ENCODE measurements at places on chromosomes 16 and 17.

- DNase-seq, result no peak
Measured at GRCh38 chr17:35645923-35646322, 58.8 kb downstream of the AP2B1 start.

- no peak for DNase-seq
Measured at GRCh38 chr17:6903326-6903900, 71.9 kb upstream of the TEKT1 start.

DNA sequence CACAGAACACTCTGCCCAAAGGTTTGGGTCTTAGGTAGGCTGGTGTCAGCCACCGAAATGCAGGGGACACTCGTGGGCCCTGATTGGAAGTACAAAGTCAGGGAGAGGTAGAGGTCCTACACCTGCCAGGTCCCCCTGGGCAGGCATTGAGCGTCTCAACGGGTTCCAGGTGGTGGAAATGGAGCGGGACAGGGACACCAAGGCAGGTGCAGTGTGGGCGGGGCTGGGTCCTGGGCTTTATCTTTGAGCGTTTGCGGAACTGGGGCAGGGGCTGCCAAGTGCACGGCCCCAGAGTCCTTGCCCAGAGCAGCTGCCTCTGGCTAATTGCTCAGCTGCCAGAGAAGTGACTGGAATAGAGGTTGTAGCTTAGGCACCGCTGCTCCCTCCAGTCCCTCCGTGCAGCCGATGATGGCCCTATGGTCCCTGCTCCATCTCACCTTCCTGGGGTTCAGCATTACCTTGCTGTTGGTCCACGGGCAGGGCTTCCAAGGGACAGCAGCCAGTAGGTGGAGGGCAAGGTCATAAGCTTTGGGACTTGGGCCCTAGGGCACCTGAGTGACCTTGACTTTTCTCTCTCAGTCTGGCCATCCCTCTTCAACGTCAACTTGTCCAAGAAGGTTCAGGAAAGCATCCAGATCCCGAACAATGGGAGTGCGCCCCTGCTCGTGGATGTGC lies at the start of gene ZACN:
Gene ZACN, plus strand, starts transcription at position 323 of the 675 bp plus-strand sequence. Its CDS starts 83 bp downstream, at position 406.
- DNase-seq, result no peak

- no peak for DNase-seq
Measured at GRCh38 chr17:55986817-55987216, 166.5 kb upstream of the ANKFN1 start.

GRCh38 chr16:17173281-17173680 lies 297.5 kb downstream of the XYLT1 start:
- DNase-seq, result no peak

GRCh38 chr17:12257176-12257575 lies 236.5 kb downstream of the MAP2K4 start:
- no peak for DNase-seq

DNA sequence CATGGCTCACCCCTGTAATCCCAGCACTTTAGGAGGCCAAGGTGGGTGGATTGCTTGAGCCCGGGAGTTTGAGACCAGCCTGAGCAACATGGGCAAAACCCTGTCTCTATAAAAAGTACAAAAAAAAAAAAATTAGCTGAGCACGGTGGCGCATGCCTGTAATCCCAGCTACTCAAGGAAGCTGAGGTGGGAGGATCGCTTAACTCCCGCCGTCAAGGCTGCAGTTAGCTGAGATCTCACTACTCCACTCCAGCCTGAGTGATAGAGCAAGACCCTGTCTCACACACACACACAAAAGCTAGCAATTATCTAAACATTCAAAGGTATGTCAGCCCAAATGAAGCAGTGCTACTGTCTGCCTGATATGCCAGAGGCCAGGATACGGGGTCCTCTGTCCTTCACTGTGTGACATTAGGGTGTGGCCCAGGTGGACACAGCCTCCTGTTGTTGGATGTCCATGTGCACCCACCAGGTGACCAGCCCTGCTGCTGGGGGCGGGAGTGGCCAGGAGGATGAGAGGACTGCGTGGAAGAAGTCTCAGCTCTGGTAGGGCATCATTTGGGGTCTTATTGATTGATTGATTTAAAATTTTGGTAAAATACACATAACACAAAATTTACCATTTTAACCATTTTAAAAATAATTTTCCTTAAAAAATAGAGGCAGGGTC lies 3.9 kb downstream of the NLRC3 start:
- no peak for DNase-seq

- DNase-seq, result no peak
Measured at GRCh38 chr17:73160980-73161630, 3.7 kb upstream of the SSTR2 start.

All from stimulated activated CD8-positive, alpha-beta memory T cell treated with anti-CD3 and anti-CD28 coated beads, Interleukin-4, amount 100 ng/mL, for 4 hours (primary cell).